NCI-H226 (cell line): ENCODE measurements at places on chromosomes 3 and 15.
A peak's percentile ranks its signal among the peaks of the same experiment; 100 is the strongest.

GRCh38 chr15:90469723-90470122 is 60.0 kb upstream of the CRTC3 start:
- DNase-seq = no peak

DNA sequence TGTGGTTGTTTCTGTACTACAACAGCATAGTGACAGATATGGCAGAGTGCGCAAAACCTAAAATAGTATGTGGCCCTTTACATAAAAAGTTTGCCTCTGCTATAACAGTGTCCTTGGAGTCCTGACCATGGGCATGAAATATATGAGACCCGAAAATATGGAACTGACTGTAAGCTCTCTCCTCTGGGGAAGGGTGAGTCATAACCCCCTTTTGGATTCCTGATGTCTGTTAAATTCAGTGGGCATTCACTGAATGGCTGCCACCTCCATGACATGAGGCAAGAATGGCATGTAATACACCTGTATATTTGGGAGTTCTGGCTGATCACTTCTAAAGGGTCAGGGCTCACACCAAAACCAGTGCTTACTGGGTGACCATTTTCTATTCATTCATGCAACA is 6.1 kb downstream of the TBC1D2B start:
- no peak for DNase-seq

DNA sequence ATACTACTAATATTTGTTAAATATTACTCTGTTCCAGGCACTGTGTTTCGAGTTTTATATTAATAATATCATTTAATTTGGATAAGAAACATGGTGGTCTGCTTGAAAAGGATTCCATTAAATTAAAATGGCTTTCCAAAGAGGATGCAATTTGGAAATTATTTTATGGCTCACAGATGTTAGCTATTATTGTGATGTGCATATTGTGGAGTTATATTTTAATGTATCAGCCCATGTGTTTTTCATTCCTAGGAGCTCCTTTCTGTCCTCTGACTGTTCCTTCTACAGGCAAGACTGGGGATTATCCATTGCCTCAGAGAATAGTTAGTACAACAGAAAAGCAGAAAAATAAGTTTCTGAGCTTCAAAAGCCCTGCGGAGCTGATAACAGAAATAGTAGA is 376.7 kb upstream of the PDZRN3 start:
- DNase-seq = no peak

GRCh38 chr3:111547631-111548030 is 5.6 kb downstream of the CD96 start:
- DNase-seq = no peak

DNA sequence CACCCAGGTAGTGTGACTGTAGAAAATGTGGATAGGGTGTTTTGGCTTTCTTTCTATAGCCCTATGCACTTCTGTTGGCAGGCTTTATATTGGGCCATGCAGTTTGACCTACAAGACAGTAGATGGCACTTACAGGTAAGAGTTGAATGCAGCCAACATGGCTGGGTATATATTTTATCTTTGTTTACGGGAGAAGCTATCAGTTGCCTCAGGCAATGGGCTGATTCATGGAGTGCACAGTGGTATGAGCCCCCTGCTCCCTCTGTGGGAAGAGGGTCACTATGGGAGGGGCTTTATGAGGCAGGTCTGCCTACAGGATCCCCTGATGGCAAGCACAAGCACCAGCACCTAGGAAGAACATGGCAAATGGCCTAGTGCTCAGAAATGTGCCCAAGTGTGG is 301.2 kb upstream of the CDIN1 start:
- DNase-seq = peak; percentile 48

- DNase-seq = peak; percentile 18
These were observed 6.3 kb upstream of the CDC25A start for GRCh38 chr3:48194446-48195071.

DNA sequence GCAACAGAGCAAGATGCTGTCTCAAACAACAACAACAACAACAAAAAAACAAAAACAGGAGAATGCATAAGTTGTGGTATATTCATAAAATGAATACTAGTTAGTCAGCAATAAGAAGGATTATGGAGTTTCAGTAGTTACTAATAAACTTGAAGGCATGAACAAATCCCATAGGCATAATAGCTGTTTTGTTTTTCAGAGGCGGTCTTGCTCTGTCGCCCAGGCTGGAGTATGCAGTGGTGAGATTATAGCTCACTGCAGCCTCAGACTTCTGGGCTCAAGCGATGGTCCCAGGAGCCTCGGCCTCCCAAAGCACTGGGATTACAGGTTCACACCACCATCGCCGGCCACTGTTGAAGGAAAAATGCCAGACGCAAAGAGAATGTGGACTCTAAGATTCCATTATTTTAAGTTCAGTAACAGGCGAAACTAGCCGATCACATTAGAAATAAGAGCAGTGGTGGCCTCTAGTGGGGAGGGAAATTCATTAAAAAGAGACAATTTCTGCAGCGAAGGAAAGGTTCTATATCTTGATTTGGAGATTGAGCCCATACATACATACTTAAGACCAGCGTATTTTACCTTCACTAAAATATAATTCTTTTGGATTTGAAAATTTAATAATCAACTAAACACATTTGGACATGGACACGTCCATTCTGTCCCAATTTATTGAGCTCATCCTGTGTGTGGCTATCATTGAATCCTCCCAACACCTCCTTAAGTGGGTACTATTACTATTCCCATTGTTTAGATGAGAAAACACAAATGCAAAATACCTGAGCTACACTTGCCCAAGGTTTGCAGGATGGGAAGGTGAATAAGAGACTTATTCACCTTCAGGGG is 27.4 kb upstream of the HDAC11 start:
- DNase-seq = peak; percentile 43

DNA sequence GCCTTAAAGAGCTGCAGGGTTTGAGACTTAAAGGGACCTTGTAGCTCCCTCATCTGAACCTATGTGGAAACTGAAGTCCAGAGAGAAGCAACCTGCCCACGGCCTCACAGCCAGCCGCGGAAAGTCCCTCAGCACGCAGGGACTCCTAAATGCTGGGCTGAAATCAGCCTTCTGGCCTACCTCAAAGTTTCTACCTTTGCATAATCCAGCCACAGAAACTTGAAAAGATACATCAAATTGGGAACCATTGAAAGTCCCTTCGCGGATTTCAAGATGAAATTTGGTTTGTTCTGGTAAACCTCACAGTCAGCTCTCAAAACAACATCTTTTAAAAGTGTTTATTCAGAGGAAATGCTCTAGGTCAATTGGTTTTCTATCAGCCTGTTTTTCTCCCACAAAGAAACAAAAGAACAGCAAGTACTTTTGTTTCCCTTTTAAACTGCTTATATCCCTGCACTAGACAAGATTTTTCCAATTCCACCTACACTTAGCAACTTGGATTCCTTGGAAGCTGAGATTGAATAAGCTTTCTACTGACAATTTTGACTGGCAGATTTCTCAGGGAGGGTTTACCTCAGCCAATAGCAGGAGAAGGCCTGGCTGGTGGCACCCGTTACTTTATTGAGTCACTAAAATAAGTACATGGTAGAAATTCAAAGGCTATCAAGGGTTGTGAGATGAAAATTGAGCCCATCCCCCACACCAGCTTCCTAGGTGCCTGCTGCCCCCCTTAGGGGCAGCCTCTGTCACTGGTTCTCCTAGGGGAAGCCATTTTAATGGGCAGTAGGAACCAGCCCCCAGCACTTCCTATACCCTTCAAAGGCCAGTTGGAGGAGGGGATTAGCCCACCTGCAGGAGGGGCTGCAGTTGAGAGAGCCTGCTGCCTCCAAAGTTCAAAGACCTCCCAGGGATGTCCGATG is 171.2 kb downstream of the ADAMTS17 start:
- DNase-seq = no peak

DNA sequence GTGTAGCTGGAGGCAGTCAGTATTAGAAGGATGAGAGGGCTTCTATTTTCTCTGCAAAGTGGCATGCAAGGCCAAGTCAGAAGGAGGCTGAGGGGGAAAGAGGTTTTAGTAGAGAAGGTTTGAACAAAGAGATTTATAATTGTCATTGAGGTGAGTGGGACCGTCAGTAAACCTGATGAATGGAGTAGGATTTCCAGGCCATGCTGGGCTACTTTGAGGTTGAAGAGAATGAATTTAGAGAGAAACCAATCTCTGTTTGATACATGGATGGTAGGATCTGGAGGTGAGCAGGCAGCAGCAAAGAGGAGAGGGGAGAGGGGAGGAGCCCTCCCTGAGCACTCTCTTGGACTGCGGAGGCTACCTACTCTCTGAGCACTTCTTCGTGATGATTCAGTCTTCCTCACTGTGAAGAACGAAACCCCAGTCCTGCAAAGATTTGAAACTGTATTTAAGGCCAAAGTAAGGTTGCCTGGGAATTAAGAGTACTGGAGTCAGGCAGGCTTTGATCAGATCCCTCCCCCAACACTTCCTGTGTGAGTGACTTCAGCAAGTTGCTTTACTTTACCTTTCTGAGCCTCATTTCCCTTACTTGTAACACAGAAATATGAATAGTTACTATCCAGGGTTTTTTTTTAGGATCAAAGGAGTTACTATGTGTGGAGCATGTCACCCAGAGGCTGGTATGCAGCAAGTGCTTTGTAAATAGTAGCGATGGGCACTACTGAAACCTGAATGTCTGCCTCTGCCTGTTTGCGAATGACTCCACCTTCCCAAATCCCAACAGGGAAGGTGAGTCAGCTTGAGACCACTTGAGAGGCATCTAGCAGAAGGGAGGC is 75.8 kb downstream of the RPL39L start:
- peak; percentile 31 for DNase-seq

DNA sequence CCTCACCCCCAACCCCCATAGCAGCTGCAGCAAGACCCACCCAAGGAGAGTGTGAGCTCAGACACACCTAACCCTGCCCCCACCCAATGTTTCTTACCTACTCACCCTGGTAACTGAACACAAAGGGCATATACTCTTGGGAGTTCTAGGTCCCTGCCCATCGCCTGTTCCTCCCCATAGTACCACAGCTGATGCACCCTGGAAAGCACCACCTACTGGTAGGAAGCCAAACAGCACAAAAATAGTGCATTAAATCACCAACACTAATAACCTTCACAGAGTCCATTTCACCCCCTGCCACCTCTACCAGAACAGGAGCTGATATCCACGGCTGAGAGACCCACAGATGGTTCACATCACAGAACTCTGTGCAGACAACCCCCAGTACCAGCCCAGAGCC is 245.2 kb downstream of the EFHB start:
- no peak for DNase-seq

DNA sequence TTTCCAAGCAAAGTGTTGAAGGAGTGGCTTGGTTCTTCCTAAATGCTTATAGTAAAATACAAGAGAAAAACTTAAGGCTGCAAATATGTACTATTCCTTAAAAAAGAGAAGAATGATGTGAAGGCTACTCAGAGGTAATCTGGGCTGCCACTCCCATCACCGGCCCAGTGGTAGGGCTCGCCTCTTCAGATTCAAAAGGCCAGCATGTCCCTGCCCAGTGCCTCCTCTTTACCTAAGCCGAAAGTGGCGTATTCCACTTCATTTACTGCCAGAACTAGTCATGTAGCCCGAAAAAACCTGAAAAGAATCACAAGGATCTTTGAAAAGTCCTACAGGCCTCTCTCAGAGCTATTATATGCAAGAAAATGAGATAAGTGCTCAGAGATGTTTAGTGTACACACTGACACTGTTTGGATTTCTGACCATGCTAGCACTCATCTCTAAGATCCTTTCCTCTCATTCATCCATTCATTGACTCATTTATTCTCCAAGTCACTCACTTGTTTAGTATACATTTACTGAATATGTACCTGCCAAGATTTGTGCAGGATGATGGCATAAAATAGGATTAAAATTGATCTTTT is 373.3 kb upstream of the THBS1 start:
- no peak for DNase-seq

- peak; percentile 42 for DNase-seq
These were observed 202.8 kb downstream of the SV2B start for GRCh38 chr15:91302588-91303439.

DNA sequence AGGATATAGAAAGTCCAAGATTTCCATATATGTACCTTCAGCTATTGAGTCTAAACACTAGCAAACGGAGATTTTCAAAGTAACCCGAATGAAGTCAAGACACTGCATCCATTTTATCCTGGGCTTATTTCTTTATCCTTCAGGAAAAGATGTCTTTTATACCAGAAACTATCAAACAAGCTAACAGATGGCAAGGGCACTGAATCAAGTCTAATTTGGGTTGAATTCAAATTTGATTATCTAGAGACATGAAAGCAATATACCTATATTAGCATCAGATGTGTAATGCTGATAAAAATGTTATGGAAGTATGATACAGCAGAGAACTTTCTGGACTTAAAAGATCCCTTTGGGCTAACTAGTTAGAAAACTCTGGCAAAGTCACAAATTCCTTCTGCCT is 138.3 kb upstream of the TSPAN3 start:
- no peak for DNase-seq

DNA sequence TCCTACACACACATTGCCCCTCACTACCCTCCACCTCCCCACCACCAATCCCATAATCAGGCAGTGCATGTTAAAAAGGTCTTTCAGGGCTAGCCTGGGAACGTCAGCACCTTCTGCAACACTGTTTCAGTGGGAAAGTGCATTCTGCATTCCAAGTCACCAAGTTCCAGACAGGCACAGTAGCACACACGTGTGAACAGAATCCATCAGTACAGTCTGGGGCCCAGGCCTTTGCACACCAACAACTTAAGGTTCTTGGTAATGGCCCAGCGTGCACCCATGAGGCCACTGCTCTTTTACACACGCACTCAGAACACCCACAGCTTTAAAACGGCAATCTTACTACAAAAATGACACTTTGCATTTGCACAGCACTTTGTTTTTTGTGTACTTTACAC is 1.2 kb downstream of the ANXA2 start:
- DNase-seq = no peak

DNA sequence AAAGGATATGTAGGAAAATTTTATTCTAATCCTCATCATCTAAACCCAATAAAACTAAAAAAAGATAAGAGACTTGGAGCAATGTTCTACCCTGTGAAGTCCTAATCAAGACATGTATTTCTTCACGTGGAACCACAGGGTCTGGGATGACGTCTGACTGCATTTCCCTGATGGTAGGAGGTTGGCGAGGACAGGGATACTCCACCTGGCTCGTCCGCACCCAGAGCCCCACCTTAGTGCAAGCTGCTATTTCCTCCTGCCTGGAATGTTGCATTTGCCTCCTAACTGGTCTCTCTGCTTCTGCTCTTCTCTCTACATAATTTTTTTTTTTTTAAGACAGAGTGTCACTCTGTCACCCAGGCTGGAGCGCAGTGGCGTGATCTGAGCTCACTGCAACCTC is 57.7 kb upstream of the RASGRP1 start:
- DNase-seq = no peak

DNA sequence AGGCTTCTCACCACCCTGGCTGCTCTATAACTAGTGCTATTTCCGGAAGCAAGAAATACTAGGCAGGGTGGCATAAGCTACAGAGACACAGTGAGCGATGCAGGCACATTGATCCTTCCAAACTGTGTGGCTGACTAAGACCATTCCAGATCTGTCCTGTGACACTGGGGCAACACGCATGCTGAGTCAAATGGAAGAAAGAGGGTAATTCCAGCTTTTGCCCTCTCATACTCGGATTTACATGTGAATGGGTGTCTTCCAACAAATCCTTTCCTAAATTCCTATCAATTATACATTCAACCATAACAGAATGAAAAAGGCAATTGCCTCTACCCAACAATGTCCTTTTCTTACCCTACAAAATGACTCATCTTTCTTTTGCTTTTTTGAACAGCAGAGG is 5.1 kb downstream of the FSIP1 start:
- no peak for DNase-seq

- no peak for DNase-seq
These were observed 88.6 kb downstream of the KLF13 start for GRCh38 chr15:31415201-31415600.
